ENCODE measurements at places on chromosomes 2 and 18. TPM values are rescaled to one million over a fixed set of nuclear protein-coding genes. Genes with fewer than 3 reads are reported as not detected.
A peak's percentile ranks its signal among the peaks of the same experiment; 100 is the strongest.

SLC11A1 gene
- 0.03 TPM for total RNA-seq

OR6B2 gene
- not detected for total RNA-seq

EPAS1 gene
- total RNA-seq = 48.5 TPM

TBR1 gene
- not detected for total RNA-seq

RFTN2 gene
- 6.2 TPM for total RNA-seq

DSG1 gene
- total RNA-seq = not detected

POTEJ gene
- total RNA-seq = not detected

CNDP1 gene
- total RNA-seq = not detected

GRCh38 chr2:128695646-128696220 is 377.1 kb upstream of the HS6ST1 start:
- no peak for DNase-seq

DNA sequence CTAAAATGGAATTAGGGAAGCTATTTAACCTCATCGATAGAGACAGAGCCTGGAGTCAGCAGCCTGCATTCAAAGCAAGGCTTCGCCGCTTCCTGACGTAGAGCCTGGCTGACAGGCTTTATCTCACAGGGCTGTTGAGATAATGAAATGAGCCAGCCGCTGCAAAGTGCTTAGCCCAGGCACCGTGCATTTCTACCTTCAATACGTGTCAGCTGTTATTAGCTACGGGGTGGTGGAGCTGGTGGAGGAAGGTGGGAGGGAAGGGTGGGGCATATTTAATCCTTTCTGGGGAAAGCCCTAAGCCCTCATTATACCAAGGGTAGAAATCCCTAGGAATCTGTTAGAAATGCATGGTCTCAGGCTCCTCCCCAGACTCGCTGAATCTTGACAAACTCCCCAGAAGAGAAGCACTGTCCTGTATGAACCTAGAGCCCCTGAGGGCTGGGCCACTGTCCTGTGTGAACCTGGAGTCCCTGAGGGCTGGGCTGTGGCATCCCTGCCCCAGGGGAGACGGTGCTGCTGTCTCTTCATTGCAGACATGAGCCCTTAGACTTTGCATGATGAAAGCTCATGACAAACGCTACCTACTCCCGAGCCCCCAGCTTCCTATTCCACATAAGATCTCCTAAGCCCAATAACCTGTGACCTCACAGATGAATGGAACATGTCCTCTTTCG is 72.4 kb downstream of the ALPK2 start:
- no peak for DNase-seq

GRCh38 chr18:46416706-46417638 is 240.0 kb downstream of the LOXHD1 start:
- no peak for DNase-seq

DNA sequence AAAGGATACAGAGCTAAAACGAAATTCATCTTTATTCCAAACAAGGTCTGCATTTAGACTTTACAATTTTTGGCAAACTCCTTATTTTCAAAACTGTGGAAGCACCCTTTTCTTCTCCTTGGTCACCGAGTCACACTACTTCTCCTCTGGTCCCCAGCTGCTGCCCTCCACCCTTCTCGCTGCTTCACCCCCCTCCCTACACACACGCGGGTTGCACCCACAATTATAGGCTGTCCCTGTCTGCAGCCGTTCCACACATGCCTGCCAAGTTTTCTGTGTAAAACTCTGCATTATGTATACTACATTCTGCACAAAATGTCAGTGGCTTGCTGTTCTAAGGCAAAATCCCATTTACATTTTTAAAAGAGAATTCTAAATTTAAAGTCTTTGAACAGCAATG is 63.5 kb downstream of the PTPN2 start:
- DNase-seq = no peak

DNA sequence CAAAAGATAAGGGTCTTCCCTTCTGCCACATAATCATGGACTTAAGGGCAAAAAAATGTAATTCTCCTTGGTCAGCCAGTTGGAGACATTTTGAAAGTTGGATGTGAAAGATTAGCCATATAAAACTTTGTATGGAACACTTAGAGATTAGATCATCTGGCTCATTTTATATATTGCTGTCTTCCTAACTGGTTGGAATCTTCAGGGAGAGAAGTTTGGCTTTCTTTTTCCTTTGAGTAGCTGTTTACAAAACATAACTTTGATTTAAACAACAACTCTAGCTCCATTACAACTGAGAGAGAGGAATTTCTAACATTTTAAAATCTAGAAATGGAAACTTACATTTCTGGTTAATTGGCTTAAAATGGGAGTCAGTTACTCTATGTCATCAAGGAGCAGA is 132.7 kb downstream of the RDH14 start:
- DNase-seq = no peak

DNA sequence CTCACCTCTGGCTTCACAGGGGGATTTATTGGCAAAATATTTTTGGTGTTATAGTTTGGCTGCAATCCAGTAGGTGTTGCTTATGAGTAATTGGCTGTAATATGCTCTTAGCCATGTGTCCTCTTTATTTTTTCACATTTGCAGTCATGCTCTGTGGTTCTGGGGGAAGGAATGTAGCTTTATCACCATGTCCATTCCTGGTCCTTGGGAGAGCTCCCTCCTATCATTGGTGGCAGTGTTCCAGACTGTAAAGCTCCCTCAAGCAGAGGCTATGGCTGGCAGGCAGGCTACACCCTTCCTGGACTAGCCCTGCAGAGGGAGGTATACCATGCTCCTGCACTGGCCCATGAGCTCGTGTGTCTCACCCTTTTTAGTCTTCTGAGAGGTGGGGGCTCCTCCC is 120.0 kb upstream of the FSIP2 start:
- peak; percentile 18 for DNase-seq

DNA sequence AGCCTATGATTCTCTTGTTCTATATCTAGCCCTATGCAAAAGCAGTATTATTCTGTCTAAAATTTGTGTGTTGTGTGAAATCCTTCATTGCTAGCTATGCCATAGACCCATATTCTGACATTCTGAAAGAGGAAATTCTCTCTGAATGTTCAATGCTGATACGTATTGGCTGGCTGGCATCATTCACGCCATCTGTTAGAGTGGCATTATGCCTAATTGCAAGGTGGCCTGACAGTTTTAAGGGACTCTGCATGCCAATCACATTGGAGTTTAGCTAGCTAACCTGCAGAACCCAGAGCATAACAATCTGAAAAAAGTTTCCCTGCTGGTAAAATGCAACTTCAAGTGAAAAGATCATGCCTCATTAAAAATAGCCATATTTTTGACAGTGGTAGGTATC is 316.0 kb downstream of the SOX11 start:
- DNase-seq = no peak

DNA sequence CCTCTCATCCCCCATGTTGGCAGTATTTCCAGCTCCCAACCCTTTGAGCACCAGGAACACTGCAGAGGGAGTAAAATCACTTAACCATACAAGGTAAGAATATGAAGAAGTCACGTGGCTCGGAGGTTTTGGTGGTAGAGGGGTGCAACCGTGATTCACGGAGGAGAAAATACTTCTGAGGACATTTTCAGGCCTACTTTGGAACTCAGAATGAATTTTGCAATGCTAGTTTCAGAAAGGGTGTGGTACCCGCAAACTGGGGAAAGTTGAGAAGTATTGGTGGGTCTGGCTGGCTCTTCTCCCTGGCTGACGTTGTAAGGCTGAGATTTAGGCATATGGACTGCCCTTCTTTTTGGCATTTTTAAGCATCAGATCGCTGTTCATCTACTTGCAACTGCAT is 442 bp downstream of the SERPINB5 start:
- no peak for DNase-seq

GRCh38 chr2:114442510-114442909 is at the start of gene DPP10:
TSS of gene DPP10 (plus strand) at chr2:114442641.
- DNase-seq = peak; percentile 14

DNA sequence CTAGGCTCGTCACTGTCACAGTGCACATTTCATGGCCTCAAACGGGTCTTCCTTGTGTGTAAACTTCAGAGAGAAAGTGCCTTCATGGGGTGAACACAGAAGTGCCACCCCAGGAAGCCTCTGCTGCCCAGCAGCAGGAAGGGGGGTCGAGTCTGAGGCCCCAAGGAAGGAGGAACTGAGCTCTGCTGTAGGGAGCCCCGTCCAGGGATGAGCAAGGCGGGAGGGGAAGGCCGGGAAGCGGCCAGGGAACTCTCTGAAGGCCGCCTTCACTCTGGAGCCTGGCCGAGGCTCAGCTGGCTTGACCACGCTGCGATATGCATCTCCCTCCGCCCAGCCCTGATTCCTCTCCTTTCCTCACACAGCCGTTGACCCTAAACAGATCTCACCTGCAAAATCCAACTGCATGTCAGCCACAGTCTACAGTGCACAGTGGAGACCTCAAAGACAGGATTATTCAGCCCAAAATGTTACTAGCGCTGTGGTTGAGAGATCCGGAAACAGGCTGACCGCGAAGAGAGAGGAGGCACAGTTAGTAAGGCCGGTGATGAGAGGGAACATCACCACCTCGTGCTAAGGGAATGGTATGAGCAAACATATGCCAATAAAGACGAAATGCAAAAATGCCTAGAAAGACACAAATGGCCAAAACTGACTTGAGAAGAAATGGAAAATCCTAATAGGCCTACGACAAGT is 34.2 kb upstream of the CTDP1 start:
- DNase-seq = no peak

- peak; percentile 66 for DNase-seq
Measured at GRCh38 chr18:63994783-63995399, 25.0 kb downstream of the SERPINB8 start.

DNA sequence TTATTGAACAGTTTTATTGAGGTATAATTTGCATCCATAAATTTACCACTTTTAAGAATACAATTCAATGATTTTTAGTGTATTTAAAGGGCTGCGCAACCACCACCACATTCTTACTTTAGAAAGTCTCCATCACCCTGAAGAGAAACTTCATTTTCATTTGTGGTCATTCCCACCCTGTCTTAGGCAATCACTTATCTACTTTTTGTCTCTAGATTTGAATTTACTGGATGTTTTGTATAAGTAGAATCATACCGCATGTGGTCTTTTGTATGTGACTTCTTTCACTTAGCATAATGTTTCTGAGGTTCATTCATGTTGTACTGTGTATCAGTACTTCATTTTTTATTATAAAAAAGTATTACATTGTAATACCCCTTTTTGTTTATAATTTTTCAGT is 17.9 kb upstream of the SLC4A10 start:
- DNase-seq = no peak

GRCh38 chr2:143524119-143524553 is 394.9 kb downstream of the ARHGAP15 start:
- peak; percentile 54 for DNase-seq

DNA sequence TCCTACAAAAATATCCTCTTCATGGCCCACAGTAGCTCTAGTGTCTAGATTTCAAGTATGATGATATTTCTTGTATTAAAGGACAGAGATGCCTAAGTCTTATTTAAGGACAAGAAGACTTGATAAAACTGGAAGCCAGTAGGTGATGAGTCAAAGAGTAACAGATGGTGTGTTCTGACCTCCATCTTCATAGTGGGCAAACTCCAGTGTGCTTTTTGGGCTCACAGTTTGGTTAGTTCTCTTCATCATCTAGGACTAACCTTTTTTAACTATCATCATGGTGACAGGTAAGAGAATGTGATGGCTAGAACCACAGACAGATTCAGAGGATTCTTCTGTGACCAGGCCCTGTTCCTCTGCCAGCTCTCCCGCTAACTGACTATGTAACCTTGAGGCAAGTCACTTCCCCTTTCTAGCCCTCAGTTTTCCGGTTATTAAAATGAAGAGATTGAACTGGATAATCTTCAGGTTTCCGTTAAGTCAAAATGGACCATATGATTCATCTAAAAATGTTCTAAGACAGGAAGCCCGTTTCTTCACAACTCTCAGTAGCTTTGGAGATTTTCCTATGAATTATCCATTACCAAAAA is 140.3 kb upstream of the RASGRP3 start:
- DNase-seq = no peak

GRCh38 chr2:156327835-156328695 is 4.5 kb downstream of the NR4A2 start:
- no peak for DNase-seq

GRCh38 chr2:240662681-240663080 is 20.0 kb downstream of the AQP12B start:
- no peak for DNase-seq

DNA sequence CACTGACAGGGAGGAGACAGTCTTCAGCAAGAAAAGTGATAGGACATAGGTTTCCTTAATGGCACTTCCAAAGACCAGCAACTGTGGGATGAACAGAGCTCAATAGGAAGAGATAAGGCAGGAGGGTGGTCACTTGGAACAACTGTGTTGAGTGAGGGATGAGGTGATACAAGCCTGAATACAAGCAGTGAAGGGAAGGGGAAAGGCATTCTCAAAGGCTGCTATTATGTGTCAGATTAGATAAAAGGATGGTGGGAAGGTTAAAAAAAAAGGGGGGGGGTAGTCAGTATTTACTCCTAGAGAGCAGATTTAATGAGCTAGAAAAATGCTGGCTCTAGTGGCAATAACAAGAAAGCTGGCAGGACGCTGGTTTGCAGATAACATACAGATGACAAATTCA is 25.7 kb downstream of the CCBE1 start:
- no peak for DNase-seq

DNA sequence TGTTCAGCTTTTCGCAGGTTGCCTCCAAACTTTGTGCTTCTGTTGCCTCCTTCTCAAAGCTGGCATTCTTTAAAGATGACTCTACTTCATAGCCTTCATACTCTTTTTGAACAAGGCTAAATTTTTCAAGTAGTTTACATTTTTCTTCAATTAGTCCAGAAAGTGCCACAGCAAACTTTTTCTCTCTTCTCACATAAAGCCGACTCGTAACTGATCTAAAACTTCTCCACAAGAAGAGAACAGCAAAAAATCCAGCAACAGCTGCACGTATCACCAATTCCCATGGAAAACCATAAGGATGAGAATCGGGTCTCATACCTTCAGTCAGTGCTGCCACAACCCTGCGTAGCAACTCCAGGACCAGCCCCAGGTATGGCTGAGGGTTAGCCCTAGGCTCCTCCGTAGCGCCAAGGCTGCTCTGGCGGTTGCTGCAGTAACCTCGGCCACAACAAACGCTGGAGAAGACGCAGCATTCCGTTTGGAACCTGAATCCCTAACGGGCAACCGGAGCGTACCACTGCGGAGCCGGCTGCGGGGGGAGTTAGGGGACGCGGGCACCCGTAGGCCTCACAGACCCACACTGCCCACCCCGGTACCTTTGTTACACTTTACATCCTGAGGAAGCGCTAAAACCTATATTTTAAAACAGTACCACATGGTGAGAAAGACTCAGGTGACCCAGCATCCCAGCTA is at the start of gene CTAGE1:
CTAGE1 (minus strand) TSS at position 420 of the 693 bp plus-strand sequence; CDS start at position 316, 104 bp downstream.
- DNase-seq = no peak

- DNase-seq = peak; percentile 70
Measured at GRCh38 chr2:39227628-39228412, 15.9 kb downstream of the CDKL4 start.

DNA sequence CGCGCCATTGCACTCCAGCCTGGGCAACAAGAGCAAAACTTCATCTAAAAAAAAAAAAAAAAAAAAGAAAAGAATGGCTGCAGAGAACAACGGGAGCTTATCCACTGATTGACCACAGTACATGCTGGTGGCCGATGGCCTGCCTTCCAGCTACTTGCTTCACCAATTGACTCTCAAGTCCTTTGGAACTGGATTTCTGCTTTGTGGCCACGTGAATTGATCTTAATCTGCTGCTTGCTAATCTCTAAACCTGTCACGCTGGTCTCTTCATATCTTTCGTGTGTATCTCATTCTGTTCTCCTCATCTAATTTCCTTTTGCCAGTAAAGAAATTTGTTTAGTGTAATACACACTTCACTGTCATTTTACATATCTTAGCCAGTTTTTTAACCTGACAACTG is 512.5 kb upstream of the CNTNAP5 start:
- DNase-seq = no peak

Data from myocyte (in vitro differentiated cells).